ENCODE measurements at places on chromosomes 11 and 22.

DNA sequence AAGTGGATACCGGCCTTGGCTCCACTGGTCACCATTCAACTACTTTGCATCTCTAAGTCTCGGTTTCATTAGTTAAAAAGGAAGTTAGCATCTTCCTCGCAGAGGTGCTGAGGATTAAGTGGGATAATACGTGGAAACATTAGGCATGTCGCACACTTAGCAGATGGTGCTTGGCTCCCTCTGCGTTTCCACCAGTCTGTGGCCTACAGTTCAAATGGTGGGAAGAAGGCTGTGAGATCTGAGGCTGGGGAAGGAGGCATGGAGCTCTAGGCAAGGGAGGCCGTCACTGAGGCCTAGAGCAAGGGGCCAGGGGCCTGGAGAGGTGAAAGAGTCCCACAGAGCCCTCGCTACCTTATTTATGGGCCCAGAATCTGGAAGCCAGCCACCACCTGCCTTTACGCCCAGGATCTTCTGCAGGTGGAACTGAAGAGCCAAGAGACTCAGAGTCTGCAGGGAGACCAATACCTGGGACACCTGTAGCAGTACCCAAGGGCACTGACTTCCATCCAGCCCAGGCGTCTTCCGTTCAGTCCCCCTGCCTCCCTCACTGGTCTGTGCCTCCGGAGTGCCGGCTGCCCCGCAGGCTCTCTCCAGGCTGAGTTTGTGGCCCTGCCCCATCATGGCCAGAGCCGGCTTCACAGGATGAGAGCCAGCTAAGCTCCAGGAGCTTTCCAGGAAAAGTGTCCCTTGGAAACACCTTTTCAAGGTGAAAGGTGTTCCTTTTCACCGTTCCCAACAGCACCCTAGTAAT lies 66.1 kb upstream of the A4GALT start:
- no peak for DNase-seq

DNA sequence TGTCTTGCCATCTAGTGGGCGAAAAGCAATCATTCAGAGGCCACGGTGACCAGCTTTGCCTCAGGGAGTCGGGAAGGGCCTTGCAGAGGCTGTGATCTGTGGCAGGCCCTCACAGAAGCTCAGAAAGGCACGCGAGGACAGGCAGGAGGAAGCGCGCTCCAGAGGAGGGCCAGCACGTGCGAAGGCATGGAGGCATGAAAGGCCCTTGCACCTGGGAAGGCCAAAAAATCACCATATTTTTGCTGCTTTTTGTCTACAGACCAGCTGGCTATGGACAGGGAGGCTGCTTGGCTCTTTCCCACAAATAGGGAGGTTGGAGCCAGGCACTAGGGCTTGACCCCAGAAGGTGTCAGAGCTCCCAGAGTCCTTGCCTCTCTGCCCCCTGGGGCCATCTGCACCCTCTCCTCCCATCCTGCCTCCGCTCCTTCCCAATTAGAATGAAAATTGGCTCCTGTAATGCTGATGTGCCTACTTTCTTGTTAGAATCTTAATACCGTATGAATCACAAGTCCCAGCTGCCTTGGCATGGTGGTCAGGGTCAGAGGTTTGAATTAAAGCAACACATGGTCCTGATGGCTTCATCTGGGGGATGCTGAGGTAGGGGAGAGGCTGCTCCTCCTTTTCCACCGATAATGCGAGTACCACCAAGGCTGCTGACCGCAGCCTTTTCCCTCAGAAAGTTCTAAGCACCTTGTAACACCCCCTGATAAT lies 69.1 kb downstream of the FEZ1 start:
- DNase-seq: no peak

DNA sequence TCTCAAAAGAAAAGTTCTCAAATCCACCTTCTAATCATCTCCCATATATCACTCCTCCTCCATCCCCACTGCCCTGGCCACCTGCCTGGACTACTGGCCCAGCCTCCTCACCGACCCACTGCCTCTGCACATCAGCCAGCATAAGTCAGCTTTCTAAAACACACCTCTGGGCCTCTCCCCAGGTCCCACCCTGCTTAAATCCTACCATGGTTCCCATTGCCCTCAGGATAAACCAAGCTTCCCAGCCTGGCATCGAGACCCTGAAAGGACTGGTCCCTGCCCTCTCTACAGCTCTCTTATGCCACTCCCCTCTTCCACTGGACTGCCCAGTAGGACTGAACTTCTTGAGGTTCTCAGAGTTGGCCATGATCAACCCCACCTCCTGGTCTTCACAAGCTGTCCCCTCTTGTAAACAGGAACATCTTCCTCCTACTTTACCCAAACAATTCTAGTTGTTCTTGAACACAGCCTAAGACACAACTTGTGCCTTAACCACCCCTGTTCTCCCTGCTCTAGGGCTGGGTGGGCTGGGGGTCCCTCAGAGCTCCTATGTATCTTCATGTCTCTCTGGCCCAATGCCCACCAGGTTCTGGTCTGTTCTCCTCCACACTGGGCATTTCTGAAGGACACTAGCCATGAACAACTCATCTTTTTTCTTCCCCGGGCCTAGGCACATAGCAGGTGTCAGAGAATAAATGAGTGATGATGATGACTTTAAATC lies 12.6 kb upstream of the P2RY6 start:
- DNase-seq: peak; percentile 14

- no peak for DNase-seq
These were observed 435.3 kb downstream of the SOX6 start for GRCh38 chr11:15920856-15921629.

GRCh38 chr11:112583261-112583893 lies 322.7 kb upstream of the PLET1 start:
- DNase-seq: no peak

GRCh38 chr11:94630221-94630620 lies 63.1 kb downstream of the PIWIL4 start:
- DNase-seq: no peak

GRCh38 chr11:117613521-117613920 lies 183.5 kb downstream of the DSCAML1 start:
- DNase-seq: no peak

GRCh38 chr11:118175993-118176777 lies at the start of gene SCN2B:
SCN2B (minus strand) TSS chr11:118176639; CDS start chr11:118176431, 208 bp downstream.
- no peak for DNase-seq

DNA sequence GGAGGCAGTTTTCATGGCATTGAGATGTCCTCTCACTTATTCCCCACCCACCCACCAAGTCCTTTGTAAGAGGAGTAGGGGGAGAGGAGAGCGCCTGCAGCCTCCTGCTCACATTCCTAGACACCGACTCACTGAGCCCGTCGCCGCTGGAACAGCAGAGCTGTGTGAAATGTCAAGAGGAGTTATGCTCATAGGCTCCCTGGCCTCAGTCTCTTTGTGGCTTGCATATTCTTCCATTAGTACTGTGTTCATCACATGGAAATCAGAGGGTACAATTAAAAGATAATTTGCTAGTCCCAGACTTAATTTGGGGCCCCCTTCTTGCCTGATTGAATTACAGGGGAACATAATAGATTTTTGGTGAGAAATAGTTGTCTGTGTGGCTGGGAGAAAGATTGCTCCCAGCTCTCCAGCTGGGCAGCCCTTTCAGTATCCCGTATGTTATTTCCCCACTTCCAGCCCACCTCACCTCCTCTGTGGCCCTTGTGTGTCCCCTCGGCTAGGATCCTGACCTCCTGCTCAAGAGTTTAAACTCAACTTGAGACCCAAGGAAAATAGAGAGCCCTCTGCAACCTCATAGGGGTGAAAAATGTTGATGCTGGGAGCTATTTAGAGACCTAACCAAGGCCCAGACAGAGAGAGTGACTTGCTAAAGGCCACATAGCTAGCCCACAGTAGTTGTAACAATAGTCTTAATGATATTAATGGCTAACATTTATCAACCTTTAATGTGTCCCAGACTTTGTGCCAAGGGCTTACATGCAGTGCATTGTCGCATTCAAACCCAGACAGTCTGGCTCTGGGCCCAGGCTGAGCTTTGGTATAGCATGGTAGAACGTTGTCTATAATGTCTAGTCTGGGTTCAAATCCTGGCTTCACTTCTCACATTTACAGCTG lies 32.2 kb downstream of the LIMK2 start:
- DNase-seq: no peak

DNA sequence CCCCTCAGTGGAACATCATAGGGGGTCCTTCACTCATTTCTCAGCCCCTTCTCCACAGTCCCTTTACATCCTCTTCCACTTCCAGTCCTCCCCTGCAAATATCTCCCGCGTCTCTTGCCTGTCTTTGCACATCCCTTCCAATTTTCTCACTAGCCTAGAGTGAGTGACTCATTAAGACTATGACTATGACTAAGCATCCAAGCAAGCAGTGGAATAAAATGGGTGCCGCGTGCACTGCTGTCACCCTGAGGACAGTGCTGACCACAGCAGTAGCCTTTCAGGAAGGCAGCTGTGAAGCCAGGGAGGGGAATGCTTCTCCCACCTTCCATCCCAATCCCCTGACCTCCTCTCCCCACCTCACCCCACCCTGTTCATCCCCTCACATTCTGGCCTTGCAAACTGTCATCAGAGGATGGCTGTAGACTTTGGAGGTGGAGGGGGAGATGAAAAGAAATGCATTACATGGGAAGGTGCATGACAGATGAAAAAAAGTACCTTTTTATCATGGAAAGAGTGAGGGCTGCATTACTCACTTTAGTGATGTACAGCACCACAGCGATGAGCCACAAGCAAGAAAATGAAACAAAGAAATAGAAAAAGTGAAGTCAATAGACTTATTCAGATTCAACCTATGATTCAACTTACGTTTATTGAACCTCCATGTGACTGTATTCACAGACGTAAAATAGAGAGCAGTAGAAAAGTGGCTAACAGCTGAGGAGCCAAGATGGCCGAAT lies 948.2 kb downstream of the NTM start:
- no peak for DNase-seq

GRCh38 chr11:76524919-76525318 lies 80.1 kb downstream of the EMSY start:
- DNase-seq: no peak

- no peak for DNase-seq
These were observed 27.1 kb downstream of the KRTAP5-5 start for GRCh38 chr11:1656670-1657069.

- no peak for DNase-seq
These were observed 14.1 kb upstream of the ADORA2A start for GRCh38 chr22:24413271-24413670.
